ENCODE measurements at places on chromosomes 5 and 9. TPM values are rescaled to one million over a fixed set of nuclear protein-coding genes. Genes with fewer than 3 reads are reported as not detected.
A peak's percentile ranks its signal among the peaks of the same experiment; 100 is the strongest.

HRH2 gene
- total RNA-seq: 0.41 TPM

MEF2C gene
- 134 TPM for total RNA-seq

TMEM167A gene
- total RNA-seq: 106 TPM

POU4F3 gene
- 0.15 TPM for total RNA-seq

ADRA1B gene
- not detected for total RNA-seq

SH3GLB2 gene
- total RNA-seq: 94.3 TPM

PDLIM7 gene
- 238 TPM for total RNA-seq

PCDHA1 gene
- total RNA-seq: 0.13 TPM

DNA sequence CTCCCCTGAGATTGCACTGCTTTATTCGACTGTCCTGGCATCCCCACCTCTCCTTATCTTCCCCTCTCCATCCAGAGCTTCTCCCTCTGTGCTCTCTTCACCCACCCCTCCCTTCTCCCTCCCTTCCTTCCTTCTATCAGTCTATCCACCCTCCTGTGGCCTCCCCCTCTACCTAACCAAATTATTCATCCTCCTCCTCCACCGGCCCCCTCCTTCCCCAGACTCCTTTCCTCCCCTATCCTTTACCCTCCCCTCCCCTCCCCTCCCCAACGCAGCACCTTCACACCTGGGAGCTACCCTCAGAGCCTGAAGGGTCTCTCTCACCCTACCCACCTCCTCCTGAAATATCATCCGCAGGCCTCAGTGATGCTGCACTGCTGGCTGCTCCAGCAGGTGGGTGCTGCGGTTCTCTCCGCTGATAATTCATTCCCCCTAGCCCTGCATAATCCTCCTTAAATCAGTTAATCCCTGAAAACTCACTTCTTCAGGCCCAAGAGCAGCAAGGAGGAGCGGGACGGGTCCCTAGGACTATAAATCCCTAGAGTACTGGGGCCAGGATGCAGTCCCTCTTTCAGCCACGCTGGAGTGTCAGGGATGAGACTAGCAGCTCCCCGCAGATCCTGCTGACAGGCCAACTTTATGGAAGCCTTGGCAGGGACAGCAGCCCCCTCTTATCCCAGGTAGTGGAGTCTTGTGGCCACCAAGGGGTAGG lies 97.8 kb downstream of the PCDH1 start:
- H3K4me1 ChIP-seq: peaks cover 10% of the 10 kb centered on the region
- H3K27ac ChIP-seq: no peak overlapping the region
- peaks cover 9% of the 10 kb centered on the region for H3K27me3 ChIP-seq

- no peaks in the 10 kb centered on the region for H3K36me3 ChIP-seq
- no peak for DNase-seq
- H3K27me3 ChIP-seq: peaks cover 4% of the 10 kb centered on the region
- H3K4me1 ChIP-seq: no peaks in the 10 kb centered on the region
- H3K27ac ChIP-seq: no peak overlapping the region
Observed at GRCh38 chr9:98641695-98642094, 67.0 kb downstream of the GABBR2 start.

- H3K36me3 ChIP-seq: peaks cover 1% of the 10 kb centered on the region
- H3K4me3 ChIP-seq: no peak overlapping the region
- DNase-seq: no peak
Observed at GRCh38 chr5:171295801-171296200, 13.2 kb upstream of the TLX3 start.

GRCh38 chr9:19940811-19941535 lies 152.1 kb upstream of the SLC24A2 start:
- no peaks in the 10 kb centered on the region for H3K36me3 ChIP-seq
- no peak overlapping the region for H3K4me3 ChIP-seq
- H3K27me3 ChIP-seq: no peaks in the 10 kb centered on the region
- DNase-seq: no peak

DNA sequence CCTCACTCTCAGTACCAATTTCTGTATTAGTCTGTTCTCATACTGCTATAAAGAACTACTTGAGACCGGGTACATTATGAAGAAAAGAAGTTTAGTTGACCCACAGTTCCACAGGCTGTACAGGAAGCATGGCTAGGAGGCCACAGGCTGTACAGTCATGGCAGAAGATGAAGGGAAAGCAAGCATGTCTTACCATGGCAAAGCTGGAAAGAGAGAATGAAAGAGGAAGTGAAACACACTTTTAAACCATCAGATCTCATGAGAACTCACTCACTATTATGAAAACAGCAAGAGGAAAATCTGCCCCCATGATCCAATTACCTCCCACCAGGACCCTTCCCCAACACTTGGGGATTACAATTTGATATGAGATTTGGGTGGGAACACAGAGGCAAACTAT lies 698.8 kb downstream of the CDH9 start:
- H3K36me3 ChIP-seq: no peaks in the 10 kb centered on the region
- DNase-seq: no peak
- H3K27me3 ChIP-seq: peaks cover 1% of the 10 kb centered on the region
- no peak overlapping the region for H3K27ac ChIP-seq

DNA sequence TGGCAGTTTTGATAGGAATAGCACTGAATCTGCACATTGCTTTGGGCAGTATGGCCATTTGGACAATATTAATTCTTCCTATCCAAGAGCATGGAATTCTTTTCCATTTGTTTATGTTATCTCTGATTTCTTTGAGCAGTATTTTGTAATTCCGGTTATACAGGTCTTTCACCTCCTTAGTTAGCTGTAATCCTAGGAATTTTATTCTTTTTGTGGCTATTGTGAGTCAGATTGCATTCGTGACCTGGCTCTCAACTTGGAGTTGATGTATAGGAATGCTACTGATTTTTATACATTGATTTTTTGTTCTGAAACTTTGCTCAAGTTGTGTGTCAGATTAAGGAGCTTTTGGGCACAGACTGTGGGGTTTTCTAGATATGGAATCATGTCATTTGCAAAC lies 24.0 kb downstream of the TMEM161B start:
- no peaks in the 10 kb centered on the region for H3K36me3 ChIP-seq
- H3K27ac ChIP-seq: no peak overlapping the region
- peaks cover 5% of the 10 kb centered on the region for H3K4me1 ChIP-seq
- H3K4me3 ChIP-seq: no peak overlapping the region
- DNase-seq: no peak
- H3K27me3 ChIP-seq: no peaks in the 10 kb centered on the region

GRCh38 chr5:150000990-150001659 lies 586 bp downstream of the HMGXB3 start:
- H3K36me3 ChIP-seq: peaks cover 22% of the 10 kb centered on the region
- H3K27me3 ChIP-seq: peaks cover 8% of the 10 kb centered on the region
- DNase-seq: peak; percentile 50
- H3K4me1 ChIP-seq: peaks cover 36% of the 10 kb centered on the region
- H3K4me3 ChIP-seq: peak overlapping the region; percentile 93

DNA sequence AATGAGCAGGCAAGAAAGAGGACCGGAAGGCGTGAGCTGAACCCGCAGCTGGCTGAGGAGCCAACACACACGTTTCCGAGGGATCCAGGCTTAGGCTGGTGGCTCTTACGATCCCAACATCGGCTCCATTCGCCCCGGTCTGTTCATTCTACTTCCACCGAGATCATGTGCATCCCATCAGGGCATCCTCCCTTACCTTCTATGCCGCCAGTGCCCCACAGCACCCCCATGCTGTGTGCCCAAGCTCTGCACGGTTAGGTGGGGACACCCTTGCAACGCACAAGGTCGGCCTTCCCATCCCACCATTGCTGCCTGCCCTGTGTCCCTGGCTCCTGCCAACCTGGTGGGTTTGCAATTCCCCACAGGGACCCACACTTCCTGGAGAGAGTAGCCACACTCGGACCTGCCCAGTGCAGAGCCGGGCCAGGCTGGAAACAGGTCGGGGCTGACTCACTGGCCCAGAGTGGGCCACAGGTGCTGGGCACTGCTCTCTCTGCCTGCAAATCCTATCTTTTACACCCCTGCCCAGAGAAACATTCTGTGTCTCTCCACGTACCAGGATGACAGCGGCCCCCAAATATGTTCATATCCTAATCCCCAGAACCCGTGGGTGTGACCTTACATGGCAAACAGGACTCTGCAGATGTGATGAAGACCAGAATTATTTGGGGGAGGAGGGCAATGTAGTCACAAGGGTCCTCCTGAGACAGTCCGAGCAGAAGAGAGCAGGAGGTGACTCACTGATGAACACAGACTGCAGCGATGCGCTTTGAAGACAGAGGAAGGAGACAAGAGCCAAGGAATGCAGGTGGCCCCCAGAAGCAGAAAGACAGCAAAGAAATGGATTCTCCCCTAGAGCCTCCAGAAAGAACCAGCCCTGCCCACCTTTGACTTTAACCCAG lies 182.2 kb downstream of the AUH start:
- peaks cover 1% of the 10 kb centered on the region for H3K27me3 ChIP-seq
- no peaks in the 10 kb centered on the region for H3K36me3 ChIP-seq
- no peak for DNase-seq
- H3K4me1 ChIP-seq: no peaks in the 10 kb centered on the region

DNA sequence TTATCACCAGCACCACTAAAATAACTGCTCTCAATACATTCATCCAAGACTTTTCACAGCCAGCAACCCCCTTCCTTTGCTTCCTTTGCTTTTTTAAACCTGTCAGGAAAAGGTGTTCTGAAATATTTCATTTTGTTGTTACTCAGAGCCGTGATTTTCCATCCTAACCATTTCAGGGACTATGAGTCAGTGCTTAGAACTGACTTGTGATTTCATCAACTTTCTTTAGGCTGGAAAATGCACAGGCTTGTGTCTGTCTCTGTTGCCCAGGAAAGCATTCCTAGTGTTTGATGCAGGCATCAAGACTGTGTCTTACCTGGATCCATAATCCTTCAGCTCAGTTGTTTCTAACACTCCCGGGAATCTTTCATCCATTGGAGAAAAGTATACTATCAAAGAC lies 805.6 kb downstream of the BRINP1 start:
- no peaks in the 10 kb centered on the region for H3K36me3 ChIP-seq
- no peak overlapping the region for H3K4me3 ChIP-seq
- DNase-seq: no peak
- H3K27me3 ChIP-seq: no peaks in the 10 kb centered on the region
- H3K4me1 ChIP-seq: no peaks in the 10 kb centered on the region

DNA sequence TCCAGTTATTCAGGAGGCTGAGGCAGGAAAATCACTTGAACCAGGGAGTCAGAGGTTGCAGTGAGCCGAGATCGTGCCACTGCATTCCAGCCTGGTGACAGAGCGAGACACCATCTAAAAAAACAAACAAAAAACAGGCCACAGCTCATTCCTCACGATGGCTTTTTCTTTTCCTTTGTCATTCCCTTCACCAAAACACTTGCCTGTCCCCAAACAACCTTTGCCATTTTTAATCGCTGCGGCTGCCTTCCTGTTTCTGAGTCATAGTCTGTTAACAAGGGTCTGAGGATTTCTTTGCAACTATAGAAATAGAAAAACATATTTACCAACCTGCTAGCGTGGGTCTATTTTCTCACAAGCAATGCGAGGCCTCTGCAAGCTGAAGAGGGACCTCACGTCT lies 123.0 kb upstream of the FSTL4 start:
- H3K4me1 ChIP-seq: no peaks in the 10 kb centered on the region
- no peak overlapping the region for H3K27ac ChIP-seq
- H3K36me3 ChIP-seq: no peaks in the 10 kb centered on the region

GRCh38 chr9:110994771-110995241 lies 43.5 kb downstream of the LPAR1 start:
- peaks cover 12% of the 10 kb centered on the region for H3K4me1 ChIP-seq
- H3K4me3 ChIP-seq: no peak overlapping the region
- no peaks in the 10 kb centered on the region for H3K36me3 ChIP-seq
- H3K27me3 ChIP-seq: peaks cover 1% of the 10 kb centered on the region
- no peak overlapping the region for H3K27ac ChIP-seq

GRCh38 chr9:129262261-129262660 lies 84.2 kb upstream of the IER5L start:
- peaks cover 22% of the 10 kb centered on the region for H3K4me1 ChIP-seq
- H3K27me3 ChIP-seq: peaks cover 17% of the 10 kb centered on the region
- DNase-seq: peak; percentile 53

- H3K4me3 ChIP-seq: no peak overlapping the region
- H3K36me3 ChIP-seq: no peaks in the 10 kb centered on the region
- no peak overlapping the region for H3K27ac ChIP-seq
- H3K27me3 ChIP-seq: peaks cover 9% of the 10 kb centered on the region
Observed at GRCh38 chr5:1406681-1407640, 38.3 kb downstream of the SLC6A3 start.
